ENCODE measurements at places on chromosomes 5 and 9.

DNA sequence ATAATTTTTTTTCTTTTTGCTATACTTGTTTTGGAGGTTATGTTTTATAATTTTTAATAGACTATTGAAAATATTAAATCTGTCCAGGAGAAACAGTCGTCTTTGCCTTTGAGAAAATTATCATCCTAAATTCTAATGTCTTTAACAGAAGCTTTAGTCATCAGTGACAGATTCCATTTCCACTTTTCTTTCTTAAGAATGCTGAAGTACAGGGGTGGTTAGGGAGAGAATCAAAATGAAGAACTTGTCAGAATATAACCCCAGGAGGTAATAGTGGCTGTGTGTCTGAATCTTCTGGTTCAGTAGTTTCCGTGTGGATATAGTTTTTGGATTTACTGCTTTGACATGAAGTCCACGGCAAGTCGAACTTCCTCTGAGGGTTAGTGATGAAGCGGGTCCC, 111.8 kb downstream of the DAPK1 start:
- no peak for DNase-seq

DNA sequence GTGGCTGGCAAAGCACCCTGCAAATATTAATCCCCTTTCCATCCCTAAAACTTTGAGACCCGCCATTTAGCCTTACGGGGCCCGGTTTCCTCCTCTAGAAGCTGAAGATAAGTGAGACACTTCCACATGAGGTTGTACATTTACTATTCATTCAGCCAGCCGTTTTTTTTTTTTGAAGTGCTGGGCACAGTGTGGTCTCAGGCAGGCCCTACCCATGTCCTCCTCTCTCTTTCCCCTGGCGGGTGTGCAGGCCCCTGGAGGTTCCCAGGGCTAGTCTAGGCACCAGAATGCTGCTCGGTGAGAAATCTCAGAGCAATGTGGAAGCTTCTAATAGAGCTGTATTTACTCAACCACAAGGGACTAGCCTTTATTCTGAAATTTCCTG, 107.4 kb upstream of the LARP1 start:
- no peak for DNase-seq

GRCh38 chr5:773517-774264, 10.8 kb downstream of the ZDHHC11B start:
- peak; percentile 14 for DNase-seq

DNA sequence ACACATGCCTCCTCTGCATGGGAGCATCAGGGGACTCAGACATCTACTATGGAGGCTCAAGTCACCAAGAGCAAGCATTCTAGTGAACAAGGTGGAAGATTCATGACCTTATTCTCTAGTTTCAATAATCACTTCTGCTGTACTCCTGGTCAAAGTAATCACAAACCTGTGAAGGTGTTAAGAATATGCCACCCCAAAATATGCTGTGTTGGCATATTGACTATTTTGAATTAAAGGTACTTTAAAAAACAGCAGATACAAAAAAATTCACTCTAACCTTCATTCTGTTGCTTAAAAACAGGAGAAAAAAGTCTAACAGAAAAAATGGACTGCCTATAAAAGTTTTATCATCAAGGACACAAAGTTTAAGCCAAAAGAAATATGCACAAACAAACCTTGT, 607.8 kb upstream of the TYRP1 start:
- no peak for DNase-seq

DNA sequence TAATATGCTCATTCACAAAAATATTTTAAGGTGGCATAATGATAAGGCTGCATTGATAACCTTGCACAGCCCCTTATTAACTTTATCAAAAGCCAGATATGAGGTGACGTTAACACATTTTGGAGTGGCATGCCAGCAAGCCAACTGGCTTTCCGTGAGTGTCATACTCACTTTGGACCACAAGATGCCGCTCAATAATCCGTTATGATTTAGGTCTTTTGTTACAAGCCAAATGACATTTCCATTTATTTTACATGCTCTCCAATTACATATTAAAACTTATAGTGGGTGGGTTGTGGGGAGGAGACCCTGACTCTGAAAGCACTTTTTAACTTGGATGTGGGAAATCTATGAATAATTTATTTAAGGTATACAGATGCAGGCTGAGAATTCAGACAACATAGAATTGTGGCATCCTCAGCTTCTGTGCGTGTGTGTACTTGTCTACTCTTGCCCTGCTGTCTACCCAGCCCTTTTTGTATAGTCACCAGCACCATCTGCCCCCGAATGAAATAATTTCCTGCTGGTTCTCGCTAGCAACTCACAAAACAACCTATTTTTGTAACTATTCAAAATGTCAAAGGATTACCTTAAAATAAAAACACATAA, 305.1 kb downstream of the PSAT1 start:
- DNase-seq: peak; percentile 17

DNA sequence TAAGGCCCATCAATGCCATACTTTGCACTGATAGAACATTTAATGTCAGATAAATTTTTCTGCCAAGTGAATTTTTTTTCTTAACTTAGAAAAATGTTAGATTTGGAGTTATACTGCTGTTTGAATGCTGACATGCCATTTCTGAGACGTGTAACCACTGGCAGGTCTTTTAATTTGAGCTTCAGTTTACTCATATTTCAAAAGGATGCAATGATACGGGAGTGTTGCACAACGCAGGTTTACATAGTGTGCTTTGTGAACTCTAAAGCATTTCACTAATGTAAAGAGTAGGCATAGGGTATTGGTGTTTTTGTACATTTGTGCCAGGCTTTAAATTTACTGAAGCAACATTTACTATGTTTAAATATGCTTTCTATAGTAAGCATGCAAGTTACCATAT, 4.2 kb downstream of the ZBTB43 start:
- DNase-seq: no peak

GRCh38 chr5:39080597-39081204, 6.5 kb upstream of the RICTOR start:
- DNase-seq: peak; percentile 38

- no peak for DNase-seq
Observed at GRCh38 chr5:179614745-179615144, 8.7 kb downstream of the HNRNPH1 start.

DNA sequence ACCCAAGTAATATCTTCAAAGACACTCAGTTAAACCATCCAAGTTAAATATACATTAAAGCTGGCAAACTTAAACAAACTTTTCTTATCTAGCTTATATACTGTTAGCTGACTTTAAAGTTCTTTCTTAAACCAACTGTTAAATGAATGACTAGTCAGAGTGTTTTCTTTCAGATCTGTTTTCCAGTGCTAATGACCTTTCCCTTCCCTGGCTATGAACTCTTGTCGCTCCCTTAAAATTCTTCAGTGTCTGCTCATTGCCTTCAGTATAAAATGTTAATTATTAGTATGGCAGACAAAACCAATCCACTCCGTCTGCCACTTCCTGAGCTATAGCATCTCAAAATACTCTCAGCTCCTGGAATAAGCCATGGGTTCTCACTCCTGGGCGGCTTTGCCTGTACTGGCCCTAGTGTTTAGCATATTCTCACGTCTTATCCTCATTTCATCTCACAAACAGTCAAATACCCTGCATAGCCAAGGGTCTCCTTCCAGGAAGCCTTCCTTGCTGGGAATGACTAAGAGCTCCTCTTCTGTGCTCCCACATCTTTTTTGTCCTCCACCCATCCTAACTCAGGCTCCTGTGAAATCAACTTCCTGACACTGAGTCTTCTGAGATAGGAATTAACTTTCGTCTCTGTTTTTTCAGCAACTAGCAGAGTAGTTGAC, 87.7 kb downstream of the VCAN start:
- no peak for DNase-seq

DNA sequence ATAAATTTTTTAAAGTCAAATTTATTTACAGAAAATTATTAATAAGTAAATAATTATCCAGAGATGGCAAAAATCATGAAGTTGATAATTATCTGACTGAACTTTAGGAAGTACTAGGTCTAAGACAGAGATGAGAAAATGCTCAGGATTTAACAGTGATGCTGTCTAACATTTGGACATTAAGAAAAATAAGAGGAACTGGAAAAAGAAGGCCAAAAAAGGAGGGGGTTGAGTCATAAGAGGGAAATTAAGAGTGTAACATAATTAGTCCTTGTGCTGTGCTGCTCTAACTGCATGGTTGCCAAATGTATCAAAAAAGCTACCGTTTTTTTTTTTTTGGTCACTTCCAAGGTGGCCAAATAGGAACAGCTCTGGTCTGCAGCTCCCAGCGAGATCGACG, 35.4 kb upstream of the TUT7 start:
- no peak for DNase-seq

Measured in activated T-cell treated with anti-CD3 and anti-CD28 coated beads, Interleukin-2, amount 50 U/mL, for 48 hours (primary cell).